ENCODE measurements at places on chromosomes 4 and X.

DNA sequence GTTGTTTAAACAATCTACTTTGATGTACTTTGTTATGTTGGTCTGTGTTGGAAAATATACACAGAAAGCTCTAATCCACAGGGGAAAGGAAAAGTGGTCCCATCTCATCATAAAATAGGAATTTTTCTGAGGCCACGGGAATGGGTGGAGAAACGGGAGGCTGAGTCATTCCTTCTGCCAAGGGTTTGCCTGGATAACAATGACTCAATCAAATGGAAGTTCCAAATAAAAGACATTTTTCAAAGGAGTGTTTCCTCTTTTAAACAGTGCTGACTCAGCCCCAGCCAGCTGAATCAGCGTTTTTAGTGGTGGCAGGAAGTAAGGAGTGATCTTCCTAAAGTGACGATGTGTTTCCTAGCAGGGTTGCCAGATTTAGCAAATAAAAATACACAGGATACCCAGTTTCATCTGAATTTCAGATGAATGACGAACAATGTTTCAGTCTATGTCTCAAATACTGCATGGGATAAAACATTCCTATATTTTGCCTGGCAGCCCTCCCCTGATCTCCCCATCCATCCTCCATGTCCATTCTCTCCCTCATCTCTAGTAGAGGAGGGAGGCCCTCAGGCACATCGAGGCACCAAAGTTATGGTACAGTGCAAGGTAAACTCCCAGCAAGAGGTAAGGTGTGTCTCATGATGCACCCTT is 345.4 kb upstream of the GATB start:
- DNase-seq: peak; percentile 87

DNA sequence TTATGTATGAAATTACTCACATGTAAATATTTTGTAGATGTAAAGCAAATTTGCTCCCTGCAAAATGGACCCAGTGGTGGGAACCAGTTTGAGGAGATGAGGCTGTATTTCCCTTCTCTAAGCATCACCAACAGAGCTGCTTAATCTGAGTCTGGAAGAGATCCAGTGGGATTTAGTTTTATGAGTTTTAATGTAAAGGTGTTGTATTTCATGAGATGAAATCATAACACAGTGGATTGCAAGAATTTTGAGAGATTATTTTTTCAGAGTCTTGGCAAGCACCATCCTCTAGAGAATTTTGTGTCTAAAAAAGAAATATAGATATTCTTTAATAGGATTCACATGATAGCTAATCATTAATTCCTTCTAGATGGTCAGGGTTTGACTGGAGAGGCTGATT is 35.6 kb upstream of the SFRP2 start:
- no peak for DNase-seq

DNA sequence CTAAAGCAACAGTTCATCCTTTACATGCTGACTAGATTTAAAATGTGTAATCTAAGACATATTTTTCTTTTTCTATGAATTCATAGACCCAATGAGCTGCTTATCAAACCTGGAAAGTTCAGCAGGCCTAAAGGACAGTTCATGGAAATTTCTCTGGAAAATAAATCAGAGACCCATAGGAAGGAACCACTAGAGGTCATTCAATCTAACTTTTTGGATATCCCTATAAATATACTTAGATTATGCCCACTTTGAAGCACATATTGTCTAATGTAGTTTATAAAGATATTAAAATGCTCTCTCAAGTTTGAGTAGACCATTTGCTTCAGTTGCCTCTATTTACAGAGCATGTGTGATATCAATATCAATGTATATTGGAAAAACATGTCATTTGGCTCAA is 473.0 kb downstream of the FAT4 start:
- no peak for DNase-seq

GRCh38 chrX:72030431-72030830 is 101.3 kb downstream of the RTL5 start:
- DNase-seq: no peak

DNA sequence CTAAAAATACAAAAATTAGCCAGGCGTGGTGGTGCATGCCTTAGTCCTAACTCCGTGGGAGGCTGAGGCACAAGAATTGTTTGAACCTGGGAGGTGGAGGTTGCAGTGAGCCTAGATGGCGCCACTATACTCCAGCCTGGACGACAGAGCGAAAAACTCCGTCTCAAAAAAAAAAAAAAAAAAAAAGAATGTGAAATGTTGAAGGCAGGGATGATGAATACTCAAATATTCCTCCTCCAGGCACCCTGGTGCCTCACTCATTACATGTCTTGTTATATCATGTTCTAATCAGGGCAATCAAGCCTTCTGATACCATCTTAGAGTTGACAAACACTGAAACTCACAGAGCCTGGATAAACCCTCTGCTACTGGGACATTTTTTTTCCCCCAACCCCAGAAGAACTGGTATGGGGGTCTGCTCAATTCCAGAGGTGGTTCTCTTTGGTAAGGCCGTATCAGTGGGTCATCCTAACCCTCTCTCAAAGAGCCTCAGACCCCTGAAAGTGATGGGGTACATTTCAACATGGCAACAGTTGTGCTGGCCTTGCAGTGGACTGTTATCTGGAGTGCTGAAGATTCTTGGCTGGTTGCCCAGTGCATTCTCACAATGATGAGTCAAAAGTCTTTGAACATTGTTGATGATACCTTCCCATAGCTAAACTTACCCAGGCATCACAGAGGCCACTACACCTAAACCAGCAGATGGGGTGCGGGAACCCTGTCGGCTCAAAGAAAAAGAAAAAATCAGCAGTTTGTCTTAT is 2.4 kb upstream of the SH3KBP1 start:
- peak; percentile 88 for DNase-seq

GRCh38 chr4:128524311-128524710 is 236.7 kb upstream of the PGRMC2 start:
- DNase-seq: peak; percentile 91

GRCh38 chr4:121714548-121714947 is 17.8 kb upstream of the ANXA5 start:
- DNase-seq: no peak

DNA sequence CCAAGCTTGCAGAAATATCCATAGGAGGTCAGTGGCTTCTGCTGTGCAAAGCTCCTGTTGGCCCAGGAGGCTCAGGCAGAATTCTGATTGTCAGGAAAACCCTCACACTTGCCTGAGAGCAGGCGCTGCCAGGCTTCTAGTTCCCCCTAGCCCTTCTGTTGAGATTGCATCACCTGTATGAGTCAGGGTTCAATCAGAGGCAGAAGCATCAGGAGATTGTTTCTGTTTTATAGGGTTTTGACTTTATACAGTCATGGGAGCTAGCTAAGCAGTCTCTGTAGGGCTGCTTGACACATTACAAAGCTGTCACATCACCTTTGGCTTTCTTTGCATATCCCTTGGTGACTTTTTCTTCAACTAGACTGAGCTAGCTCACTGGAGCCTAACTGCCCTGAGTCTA is 27.8 kb downstream of the DIPK2B start:
- peak; percentile 77 for DNase-seq

GRCh38 chrX:17459661-17460060 is 84.7 kb downstream of the NHS start:
- peak; percentile 17 for DNase-seq

DNA sequence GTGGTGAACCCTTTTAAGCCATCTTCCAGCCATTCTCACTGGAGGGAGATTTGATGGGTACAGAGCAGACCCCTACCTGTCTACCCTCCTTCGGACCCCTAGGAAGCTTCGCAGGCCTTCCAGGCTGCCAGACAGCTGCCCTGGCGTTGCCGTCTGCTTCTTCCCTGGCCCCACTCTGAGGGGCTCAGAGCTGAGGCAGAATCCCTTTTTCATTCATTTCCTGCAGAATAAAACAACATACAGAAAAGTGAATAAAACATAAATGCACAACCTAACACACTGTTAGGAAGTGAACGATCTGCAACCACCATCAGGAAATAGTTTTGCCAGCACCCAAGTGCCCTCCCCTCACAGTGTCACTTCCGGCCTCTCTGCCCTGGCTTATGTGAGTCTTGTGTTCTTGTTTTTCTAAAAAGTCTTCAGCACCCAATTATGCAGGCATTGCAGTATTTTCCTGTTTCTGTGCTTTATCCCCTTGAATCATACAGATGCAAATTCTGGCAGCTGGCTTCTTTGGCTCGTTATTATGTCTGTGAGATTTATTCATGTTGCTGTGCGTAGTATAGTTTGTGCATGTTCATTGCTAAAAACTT is 5.6 kb upstream of the ADD1 start:
- peak; percentile 71 for DNase-seq

- DNase-seq: no peak
Observed at GRCh38 chr4:25213347-25213979, 20.4 kb upstream of the PI4K2B start.

DNA sequence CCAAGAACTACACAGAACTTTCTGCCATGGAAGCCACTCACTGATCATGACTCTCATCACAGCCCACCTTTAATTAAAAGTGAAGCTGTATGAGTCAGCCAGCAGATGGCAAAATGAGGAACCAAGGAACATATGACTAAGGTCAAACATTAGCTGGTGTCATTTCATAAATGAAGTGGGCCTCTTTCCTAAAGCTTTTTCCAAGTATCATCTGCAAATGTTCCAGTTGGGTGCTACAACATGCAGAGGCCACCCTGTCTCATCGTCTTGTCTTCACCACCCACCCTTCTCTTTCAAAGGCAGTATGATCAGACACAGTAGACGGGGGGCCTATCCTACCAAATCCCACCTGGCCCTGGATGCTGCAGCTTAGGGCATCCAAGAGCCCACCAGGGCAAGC is 9.2 kb upstream of the EOLA1 start:
- no peak for DNase-seq

GRCh38 chrX:151815398-151815797 is 80.9 kb downstream of the CNGA2 start:
- peak; percentile 23 for DNase-seq

DNA sequence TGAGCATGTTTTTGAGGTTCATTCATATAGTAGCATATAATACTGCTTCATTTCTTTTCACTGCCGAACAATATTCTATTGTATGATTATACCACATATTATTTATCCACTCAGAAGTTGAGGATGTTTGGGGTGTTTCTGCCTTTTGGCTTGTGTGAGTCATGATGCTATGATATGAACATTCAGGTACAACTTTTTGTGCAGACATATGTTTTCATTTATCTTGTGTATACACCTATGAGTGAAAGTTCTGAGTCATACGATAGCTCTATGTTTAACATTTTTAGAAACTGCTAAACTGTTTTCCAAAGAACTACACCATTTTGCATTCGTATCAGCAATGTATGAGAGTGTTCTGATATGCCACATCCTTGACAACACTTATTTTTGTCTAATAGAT is 57.7 kb downstream of the SHROOM4 start:
- no peak for DNase-seq

DNA sequence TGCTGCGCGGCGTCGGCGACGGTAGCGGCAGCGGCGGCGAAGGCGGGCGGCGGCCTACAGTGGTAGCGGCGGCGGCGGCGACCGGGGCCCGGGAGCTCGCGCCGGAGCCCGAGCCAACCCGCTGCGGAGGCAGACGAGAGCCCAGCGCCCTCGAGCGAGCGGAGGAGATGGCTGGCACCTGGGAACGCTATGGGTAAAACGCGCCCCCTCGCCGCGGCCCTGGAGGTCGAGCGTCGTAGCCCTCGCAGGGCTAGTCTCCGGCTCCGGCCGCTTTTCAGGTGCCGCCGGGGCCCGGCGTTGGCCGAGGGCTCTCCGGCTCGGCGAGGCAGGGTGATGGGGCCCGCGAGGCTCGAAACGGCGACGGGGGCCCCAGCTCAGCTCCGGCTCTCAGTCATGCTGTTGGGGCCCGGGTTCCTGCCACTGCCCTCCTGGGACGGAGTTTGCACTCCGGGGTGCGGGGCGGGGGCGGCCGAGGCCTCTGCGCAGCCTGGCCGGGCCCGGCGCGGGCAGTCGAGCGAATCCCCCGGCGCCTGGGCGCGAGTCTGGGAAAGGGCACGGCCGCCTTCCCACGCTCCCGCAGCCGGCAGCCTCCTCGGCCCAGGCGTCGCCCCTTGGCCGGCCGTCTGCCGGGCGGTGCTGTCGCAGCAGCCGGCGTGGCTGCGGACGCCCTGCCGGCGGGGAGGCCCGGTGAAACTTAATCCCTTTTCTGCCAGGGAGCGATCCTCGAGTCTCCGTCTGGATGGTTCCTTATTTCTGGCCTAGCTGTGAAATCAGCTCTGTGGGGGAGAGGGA is 768 bp downstream of the MID2 start:
- peak; percentile 32 for DNase-seq

DNA sequence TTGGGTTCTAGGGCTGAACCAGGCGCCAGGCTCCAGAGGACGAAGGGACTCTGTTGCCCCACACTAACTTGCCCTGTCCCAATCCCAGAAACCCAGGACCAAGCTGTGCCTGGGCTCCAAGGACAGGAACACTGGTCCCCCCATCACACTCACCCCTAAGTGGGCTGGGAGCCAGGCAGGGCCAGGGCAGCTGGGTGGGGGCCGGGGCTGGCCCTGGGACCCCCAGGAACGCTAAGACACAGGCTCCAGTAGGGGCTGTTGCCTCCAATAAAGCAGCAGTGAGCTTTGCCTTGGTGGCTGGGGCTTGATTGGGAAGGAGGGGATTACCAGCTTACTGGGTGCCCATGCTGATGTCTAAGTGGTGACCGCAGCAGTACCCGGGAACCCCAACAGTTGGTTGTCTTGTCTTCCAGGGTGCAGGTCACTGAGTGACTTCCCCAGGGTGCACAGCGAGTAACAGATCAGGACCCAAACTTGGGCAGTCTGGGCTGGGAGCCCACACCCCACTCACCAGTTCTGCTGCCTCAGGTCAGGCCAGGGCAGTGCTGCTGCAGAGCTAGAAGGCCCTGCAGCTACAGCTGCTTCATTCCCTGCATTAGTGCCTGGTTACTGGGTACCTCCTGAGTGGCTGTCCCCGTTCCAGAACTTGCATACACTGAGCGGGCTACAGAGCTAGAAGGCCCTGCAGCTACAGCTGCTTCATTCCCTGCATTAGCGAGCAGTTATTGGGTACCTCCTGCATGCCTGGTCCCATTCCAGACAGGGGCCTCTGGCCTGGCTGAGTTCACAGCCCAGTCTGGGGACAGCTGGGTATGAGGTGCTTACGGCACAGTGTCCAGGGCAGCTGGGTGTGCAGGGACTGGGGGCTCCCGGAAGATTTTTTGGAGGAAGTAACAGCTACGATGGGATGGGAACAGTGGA is 9.4 kb upstream of the ADD1 start:
- no peak for DNase-seq

GRCh38 chr4:128848461-128848860 is 39.0 kb downstream of the JADE1 start:
- no peak for DNase-seq

GRCh38 chr4:43282534-43282933 is 390.0 kb downstream of the GRXCR1 start:
- no peak for DNase-seq

DNA sequence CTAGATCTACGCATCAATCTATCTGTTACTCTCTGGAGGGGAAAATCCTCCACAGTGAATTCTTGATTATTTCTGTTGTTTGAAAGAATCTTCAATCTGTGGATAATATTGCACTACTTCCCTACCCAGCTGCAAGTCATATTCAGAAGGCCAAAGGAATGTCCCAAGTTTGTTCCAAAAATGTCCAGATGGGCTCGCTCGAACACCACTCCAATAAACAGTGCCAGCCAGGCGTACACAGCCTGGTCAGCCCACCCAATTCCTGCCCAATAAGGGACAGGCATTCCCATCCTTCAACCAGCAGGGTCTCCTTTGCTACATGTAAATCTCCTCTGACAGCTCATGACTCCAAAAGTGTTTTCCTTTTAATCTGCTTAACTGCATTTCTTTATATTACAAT is 80.7 kb upstream of the GPM6B start:
- DNase-seq: no peak
